Activated CD8-positive, alpha-beta memory T cell treated with anti-CD3 and anti-CD28 coated beads, Interleukin-2, amount 10 ng/mL, durations not matched to agents 7 days and 5 days (primary cell): ENCODE measurements at places on chromosomes 4 and X. TPM values are rescaled to one million over a fixed set of nuclear protein-coding genes. Genes with fewer than 3 reads are reported as not detected.

The HSD17B10 gene
- total RNA-seq: 147 TPM

The HMX1 gene
- not detected for total RNA-seq

The AWAT1 gene
- total RNA-seq: not detected

DNA sequence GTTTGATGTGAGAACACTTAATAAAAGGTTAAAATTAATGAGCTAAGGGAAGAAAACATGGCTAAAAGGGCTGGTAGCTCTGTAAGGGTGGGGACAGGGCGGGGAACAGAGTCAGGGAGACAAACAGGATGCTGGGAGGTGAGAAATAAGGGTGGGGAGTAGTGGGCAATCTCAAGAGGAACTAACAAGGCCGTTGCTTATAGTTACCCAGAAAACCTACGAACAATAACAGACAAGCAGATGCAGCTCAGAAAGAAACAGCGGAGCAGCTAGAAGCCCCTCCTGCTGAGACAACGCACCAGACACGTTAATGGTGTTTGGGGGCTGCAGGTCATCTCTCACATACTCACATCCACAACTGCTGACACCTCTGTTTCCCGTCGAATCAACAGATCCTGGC, 9.7 kb upstream of the KLF3 start:
- no peak overlapping the region for H3K4me3 ChIP-seq
- DNase-seq: no peak
- H3K27ac ChIP-seq: peak overlapping the region; percentile 26
- H3K4me1 ChIP-seq: peaks cover 13% of the 10 kb centered on the region
- peaks cover 14% of the 10 kb centered on the region for H3K27me3 ChIP-seq

DNA sequence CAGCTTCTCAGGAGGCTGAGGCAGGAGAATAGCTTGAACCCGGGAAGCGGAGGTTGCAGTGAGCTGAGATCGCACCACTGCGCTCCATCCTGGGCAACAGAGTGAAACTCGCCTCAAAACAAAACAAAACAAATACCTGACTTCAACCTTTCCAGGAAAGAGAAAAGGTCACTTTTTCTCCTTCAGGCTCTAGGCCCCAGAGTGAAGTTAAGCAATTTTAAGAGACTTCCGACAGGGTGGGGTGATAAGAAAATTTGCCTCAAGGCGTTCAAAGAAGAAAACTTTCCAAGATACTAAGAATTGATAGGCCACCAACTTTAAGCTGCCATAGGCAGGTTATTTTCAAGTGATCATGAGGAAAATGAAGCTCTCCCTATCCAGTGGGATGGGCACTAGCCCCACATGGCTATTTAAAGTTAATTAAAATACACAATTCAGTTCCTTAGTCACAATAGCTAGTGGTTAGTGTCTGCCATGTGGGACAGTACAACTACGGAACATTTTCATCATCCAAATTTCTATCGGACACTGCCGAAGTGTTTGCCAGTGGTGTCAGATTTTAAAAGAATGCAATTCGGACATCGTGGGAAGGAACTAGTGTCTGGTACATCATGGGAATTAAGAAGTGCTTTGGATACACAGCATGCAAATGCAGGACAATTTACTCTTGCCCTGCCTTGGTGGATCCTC, 33.0 kb downstream of the SMS start:
- H3K27ac ChIP-seq: peak overlapping the region; percentile 96
- peaks cover 24% of the 10 kb centered on the region for H3K36me3 ChIP-seq
- DNase-seq: no peak
- peak overlapping the region; percentile 71 for H3K4me3 ChIP-seq
- no peaks in the 10 kb centered on the region for H3K27me3 ChIP-seq

DNA sequence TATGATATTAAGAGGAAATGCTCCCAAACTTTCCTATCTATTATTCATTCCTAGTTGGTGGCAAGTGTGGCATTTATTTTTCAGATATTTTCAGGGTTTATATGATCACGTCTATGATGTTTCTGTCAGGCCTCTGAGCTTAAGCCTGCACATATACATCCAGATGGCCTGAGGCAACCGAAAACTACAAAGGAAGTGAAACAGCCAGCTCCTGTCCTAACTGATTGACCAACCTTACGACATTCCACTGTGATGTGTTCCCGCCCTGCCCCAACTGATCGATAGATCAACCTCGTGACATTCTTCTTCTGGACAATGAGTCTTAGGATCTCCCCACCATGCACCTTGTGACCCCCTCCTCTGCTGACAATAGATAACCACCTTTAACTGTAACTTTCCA, 67.6 kb upstream of the CTSO start:
- H3K36me3 ChIP-seq: no peaks in the 10 kb centered on the region
- H3K27me3 ChIP-seq: no peaks in the 10 kb centered on the region
- no peak for DNase-seq
- no peaks in the 10 kb centered on the region for H3K4me1 ChIP-seq
- no peak overlapping the region for H3K27ac ChIP-seq

- no peaks in the 10 kb centered on the region for H3K27me3 ChIP-seq
- no peaks in the 10 kb centered on the region for H3K36me3 ChIP-seq
- no peak overlapping the region for H3K4me3 ChIP-seq
- no peaks in the 10 kb centered on the region for H3K4me1 ChIP-seq
Measured at GRCh38 chr4:61665649-61666048, 465.5 kb downstream of the ADGRL3 start.

GRCh38 chrX:107421337-107421861, 28.1 kb upstream of the FRMPD3 start:
- H3K4me3 ChIP-seq: no peak overlapping the region
- H3K36me3 ChIP-seq: no peaks in the 10 kb centered on the region
- DNase-seq: no peak

- H3K4me1 ChIP-seq: no peaks in the 10 kb centered on the region
- H3K27me3 ChIP-seq: no peaks in the 10 kb centered on the region
- H3K27ac ChIP-seq: no peak overlapping the region
- H3K4me3 ChIP-seq: no peak overlapping the region
Measured at GRCh38 chrX:63657821-63658220, 127.2 kb downstream of the ARHGEF9 start.

DNA sequence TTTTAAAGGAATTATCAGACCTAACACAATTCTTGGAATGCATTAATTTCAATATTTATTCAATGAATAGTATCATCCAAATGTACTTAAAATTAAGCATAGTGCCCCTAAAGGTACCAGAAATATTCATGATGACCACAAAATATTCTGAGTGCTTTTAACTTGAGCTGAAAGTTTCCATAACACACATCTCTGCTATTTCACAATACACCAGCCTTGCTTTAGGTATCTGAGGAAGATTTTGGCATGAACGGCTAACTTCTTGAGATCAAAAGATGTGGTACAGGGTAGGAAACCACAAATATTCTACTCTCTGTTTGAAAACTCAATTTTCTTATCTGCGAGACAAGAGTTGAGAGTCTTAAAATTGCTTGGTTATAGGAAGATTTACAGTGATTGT, 538.3 kb upstream of the PCDH7 start:
- no peaks in the 10 kb centered on the region for H3K36me3 ChIP-seq
- no peak for DNase-seq
- no peaks in the 10 kb centered on the region for H3K4me1 ChIP-seq
- H3K4me3 ChIP-seq: no peak overlapping the region

- H3K4me3 ChIP-seq: no peak overlapping the region
- DNase-seq: no peak
- no peaks in the 10 kb centered on the region for H3K27me3 ChIP-seq
- H3K27ac ChIP-seq: no peak overlapping the region
- H3K36me3 ChIP-seq: no peaks in the 10 kb centered on the region
- no peaks in the 10 kb centered on the region for H3K4me1 ChIP-seq
Measured at GRCh38 chr4:23023121-23023520, 330.4 kb downstream of the GBA3 start.

DNA sequence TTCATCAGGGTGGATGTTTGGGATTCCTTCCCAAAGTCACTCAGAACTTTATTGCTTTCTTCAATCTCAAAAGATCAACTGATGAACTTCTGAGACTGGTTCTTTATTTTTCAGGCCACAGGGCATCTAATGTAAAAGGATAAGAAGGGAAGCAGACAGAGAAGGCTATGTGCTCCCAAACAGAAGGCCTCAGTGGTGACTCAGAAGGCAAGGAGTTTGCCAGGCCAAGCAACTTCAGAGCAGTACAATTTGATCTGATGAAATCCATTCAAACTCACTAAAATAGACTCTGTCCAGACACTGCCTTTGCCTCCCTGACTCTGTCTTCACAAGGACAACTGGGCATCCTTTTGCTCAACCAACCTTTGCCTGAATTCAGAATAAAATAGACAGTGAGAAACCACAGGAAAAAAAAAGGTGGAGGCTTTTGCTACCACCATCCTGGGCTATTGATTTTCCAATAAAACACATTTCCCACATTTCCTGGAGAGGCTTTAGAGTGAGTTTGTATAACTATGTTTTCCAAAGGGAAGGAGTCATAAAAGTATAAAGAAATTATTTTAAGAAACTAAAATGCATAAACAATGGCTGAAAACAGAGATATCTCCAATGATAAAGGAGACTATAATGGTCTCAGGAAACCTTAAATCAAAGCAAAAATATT, 55.2 kb downstream of the ARHGEF6 start:
- DNase-seq: no peak
- H3K27ac ChIP-seq: peak overlapping the region; percentile 49
- H3K27me3 ChIP-seq: no peaks in the 10 kb centered on the region
